Peyer's patch (tissue), 4 donors: ENCODE measurements at places on chromosomes 1 and 21.

- peak; percentile 38 for DNase-seq
These were observed 18.2 kb downstream of the KIF17 start for GRCh38 chr1:20699558-20699957.

DNA sequence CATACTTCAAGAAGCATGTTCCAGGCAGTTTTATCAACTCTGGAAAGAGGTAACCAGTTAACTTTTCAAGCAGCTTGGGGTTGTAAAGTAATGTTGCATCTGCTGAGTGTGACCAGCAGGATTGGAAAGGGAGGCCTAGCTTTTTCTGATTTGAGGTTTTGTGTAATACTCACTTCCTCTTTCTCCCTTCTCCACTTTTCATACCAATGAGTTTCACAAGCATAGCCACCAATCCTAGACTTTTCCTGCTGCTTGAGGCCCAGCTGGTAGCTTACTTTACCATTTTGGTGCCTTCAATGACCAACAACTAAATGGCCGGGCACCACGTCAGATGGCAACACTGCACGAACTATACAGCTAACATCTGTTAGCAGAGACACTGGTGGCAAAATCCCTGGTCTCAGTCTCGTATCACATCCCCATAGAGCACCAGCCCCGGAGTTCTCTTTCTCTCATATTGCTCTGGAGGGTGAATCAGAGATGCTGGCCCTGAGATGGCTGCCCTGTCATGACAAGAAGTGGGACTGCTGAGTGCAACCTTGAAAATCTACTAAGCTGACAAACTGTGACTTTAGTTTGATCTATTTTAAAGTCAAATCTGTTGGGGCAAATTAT, 14.8 kb upstream of the GPR88 start:
- DNase-seq, result no peak

DNA sequence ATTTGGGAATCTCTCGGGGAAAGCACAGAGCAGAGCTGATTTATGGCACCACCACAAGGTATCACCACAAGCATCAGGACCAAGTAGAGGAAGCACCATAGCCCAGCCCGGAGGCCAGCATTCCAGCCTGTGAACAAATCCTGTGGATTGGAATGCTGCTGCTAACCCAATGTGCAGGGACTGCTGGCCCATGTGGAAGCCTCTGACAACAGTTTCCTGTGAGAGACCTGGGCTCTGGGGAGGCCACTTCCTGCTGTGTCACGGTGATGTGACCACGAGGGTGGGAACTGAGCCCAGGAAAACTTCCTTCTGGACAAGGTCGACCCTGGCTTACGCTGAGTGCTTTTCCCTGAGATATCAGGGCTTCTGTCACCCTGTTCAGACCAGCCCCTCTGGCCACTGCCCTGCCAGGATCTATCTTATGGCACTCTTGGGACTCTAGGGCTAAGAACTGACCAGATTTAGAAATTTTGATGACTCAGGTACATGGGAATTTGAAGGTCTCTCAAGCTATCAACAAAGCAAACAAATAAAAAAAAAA, 88.3 kb upstream of the NGF start:
- DNase-seq, result no peak

- no peak for DNase-seq
These were observed 345.0 kb downstream of the NPHP4 start for GRCh38 chr1:5647234-5647633.

DNA sequence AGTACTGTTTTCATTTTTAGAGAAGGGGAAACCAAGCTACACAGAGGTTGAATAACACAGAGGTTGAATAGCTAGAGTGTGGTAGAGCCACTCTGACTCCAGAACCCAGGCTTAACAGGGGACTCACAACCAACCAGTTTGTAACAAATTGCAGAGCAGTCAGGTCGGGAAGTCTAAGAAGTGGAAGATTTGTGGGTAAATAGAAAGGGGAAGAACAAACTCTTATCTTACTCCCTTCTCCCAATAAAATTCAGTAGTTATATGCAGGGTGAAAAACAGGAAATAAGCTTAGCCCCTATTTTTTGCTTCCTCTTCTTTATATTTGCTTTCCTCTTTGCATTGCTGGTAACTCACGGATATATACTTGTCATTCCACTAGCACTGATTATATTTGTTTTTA, 23.2 kb downstream of the CDC42 start:
- DNase-seq, result no peak

DNA sequence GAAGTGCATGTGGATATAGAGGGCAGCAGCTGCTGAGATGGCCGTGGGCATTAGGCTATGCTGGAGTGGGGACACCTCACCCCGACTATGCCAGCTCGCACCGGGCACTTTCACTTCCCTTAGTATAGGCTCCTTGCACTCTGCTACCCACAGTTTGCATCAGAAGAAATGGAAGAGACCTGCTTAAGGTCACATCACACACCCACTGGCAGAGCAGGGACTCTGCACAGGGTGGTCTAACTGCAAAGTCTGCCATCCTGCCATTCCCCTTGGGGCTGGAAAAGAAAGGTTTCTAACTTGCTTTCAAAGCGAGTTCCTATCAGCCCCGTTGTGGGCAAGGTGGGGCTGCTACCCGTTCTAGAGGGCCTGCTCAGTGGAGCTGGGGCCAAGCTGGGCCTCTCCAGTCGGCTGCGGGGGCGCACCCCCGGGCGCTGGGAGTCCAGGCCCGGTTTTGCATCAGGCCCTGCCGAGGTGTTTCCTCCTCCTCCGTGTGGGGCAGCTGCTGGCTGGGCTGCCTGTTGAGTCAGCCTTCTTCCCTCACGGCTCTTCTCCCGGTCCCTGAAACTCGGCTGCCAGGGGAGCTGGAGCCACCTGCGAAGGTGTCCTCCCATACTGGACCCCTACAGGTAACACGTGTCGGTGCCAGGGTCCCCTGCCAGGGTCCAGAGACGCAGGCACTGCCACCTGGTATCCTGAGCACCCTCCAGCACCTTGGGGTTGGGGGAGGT, at the start of gene SYTL1:
Gene SYTL1, plus strand, starts transcription at position 498 of the 728 bp plus-strand sequence. CDS start 3,313 bp downstream, outside the sequence.
- peak; percentile 78 for DNase-seq
